ENCODE measurements at places on chromosomes 4 and X. TPM values are rescaled to one million over a fixed set of nuclear protein-coding genes. Genes with fewer than 3 reads are reported as not detected.

The RIPPLY1 gene
- total RNA-seq: not detected

DNA sequence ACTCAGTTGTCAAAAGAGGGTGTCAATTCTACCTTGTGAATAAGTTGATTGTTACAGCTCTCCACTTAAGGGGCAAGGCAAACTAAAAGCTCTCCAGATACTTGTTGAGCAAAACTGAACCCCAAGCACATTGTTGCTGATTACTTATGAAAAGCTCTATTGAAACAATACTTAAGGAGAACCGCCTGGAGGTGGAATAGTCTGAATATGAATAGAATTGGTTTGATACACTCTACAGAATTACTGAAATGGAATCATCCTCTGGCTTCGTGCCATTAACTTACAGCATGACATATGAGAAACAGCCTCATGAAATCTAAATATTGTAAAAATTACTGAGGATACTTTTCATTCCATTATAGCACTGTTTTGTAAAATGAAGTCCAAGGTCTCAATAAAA lies 127.0 kb upstream of the SH3RF1 start:
- DNase-seq: no peak

GRCh38 chr4:147318586-147318985 lies 162.3 kb upstream of the EDNRA start:
- no peak for DNase-seq

DNA sequence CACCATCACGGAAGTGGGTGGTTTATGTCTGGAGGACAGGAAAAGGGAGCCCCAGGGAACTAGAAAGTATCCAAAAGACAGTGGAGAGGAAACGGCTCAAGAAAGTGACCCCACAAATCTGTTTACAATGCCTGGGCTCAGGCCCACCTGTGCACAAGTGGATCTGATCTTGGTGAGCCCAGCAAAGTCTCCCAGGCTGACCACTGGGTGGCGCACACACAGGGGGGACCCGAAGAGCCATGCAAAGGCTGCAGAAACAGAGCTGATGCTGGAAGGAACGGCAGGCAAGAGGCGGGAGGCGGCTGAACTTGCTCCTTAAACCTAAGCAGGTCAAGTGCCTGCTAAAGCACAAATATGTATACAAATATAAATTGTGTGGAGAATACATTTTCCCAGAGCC lies 9.6 kb downstream of the HAUS7 start:
- DNase-seq: no peak

DNA sequence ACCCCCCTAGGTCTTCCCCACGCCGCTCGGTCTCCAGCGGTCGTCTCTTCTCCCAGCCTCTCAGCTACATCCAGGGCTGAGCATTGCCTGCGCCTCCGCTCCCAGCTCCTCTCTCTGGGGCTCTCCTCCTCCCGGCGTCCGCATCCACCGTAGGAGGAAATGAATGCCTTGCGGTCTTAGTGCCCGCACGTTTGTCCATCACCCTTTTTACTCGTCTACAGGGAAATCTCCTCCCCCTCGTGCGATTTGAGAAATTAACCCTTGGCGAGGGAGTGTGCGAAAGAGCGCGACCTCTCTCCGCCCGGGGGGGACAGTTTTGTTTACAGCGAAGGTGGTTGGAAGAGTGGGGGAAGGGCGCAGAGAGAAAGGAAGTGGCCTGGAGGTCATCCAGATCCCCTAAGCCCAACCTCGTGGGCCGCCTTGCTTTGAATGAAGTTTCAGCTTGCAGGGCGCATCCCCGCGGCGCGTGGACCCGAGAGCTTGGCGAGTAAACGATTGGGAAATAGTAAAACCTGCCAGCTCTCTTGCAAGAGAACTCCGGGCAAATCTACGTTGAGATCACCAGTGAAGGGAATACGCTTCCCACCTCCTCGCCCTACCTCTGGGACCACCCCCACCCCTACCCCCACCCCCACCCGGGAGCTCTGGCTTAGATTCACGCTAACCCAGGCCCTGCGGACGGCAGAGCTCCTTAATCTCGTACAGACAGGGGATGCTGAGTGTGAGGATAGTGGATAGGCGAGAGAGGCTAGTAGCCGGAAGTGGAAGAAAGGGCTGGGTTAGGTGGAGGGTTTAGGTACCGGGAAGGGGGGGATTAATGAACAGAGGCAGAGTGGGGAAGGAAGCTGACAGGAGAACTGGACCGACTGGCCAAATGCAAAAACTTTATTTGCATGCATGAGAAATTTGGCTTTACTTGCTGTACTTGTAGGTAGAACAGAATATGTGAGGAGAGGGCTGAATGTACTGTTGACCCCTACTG lies at the start of gene ELOVL6:
TSS of gene ELOVL6 (minus strand) at position 181 of the 982 bp plus-strand sequence. CDS start 280 bp downstream, outside the sequence.
- peak; percentile 67 for DNase-seq

The SH3TC1 gene
- total RNA-seq: 87.0 TPM

The GLUD2 gene
- 2.5 TPM for total RNA-seq

DNA sequence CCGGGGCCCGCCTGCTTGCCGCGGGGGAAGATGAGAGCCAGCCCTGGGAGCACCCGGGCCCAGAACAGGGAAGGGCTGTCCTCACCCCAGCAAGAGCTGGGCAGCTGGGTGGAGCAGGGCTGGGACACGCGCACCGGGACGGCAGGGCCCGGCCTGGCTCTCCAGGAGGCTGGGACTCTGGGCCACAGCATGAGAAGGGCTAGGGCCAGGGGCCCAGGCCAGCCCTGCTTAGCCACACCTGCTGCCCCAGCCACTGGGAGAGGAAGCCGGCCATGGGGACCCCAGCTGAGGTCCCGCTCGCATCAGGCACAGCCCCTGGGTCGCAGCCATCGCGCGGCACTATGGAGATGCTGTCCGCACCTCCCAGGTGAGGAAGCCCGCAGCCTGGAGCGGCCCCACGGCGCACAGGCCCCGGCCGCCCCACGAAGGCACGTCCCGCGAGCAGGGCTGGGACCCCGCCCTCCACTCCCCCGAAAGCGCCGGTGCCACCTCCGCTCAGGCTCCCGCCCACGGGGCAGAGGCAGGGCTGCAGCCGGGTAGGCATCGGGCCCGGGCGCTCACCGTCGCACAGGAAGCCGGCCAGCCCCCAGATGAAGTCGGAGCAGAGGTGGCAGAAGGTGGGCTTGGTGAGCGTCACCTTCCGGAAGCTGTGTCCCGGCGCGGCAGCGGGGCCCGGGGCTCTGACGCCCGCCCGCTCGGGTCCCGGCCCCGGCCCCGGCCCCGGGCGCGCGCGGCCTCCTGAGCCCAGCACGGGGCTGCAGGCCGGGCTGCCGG lies 531 bp downstream of the DGKQ start:
- DNase-seq: no peak

The STOX2 gene
- 38.1 TPM for total RNA-seq

- DNase-seq: no peak
Observed at GRCh38 chrX:19949340-19949739, 41.5 kb downstream of the BCLAF3 start.

DNA sequence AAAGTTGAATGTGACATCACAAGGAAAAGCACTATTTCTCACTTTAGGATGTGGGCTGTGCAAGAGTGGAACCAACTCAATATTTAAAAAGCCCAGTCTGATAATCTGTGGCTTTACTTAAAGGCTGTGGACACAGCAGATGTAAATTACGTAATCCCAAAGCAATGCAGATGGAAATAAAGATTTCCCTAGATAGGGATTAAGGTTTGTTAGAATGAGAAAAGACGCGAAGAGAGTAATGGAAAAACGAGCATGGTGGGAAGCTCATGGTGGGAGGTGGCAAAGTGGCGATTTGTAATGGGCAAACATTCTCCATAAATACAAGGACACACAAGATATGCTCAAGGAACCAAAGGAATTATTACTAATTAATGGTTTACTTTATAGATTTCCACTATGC lies 985.5 kb downstream of the FSTL5 start:
- DNase-seq: no peak

- DNase-seq: no peak
Observed at GRCh38 chrX:120224388-120224787, 26.2 kb upstream of the ZBTB33 start.

DNA sequence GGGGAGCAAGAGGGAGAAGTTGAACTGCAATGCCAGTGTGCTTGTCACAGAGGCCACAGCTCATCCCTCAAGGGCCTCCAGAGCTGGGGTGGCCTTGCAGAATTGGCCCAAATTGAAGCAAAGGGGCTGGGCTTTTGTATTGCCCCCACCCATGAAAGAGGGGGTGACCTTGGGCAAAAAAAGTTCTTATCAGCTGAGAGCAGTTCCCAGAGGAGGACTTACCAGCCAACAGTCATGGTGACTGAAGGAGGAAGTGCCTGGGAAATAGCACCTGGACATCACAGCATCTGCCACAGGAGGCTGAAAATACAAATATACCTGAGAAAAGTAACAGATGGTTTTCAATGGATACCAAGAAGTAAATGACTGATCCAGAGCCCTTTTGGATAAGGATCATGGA lies 262.4 kb downstream of the MID1IP1 start:
- no peak for DNase-seq

GRCh38 chrX:110569506-110569905 lies 210.9 kb downstream of the RTL9 start:
- DNase-seq: no peak

The CXCR3 gene
- 0.89 TPM for total RNA-seq

The ASB11 gene
- total RNA-seq: not detected

GRCh38 chrX:135605906-135606305 lies 85.4 kb downstream of the INTS6L start:
- DNase-seq: no peak

The GRIA2 gene
- total RNA-seq: 0.18 TPM

DNA sequence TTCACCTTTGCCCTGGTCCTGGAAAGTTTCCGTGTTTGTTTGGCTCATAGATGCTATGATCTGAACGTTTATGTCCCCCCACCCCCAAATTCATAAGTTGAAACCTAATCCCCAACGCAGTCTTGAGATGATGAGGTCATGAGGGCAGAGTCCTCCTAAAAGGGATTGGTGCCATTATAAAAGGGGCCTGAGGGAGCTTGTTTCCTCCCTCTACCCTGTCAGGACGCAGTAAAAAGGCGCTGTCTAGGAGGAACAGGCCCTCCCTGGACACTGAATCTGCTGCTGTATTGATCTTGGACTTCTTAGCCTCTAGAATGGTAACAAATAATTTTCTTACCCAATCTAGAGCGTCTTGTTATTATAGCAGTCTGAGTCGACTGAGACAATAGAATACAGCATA lies 2190.6 kb upstream of the TENM3 start:
- no peak for DNase-seq

- DNase-seq: no peak
Observed at GRCh38 chr4:158850371-158850770, 81.5 kb downstream of the FNIP2 start.

The SEC31A gene
- total RNA-seq: 239 TPM

The PNMA6F gene
- total RNA-seq: not detected

The CABS1 gene
- not detected for total RNA-seq

DNA sequence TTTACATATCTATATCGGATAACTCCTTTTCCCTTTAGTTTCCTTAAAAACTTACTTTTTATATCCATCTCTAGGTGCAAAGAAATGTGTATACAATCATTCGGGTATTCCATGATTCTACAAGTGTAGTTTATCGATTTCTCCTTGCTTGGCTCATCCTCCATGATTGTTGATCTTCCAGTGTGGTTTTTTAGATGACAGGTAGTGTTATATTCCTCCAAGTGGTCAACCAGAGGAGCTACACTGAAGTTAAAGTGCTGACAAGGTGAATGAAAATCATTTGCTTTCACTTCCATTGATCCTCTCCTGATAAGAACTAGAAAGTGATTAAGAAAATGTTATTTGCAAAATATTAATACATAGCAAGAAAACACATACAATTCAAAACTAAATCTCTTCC lies 38.5 kb downstream of the TMEM156 start:
- DNase-seq: no peak

The KCNE5 gene
- 0.26 TPM for total RNA-seq

GRCh38 chr4:106195435-106195950 lies 120.5 kb downstream of the TBCK start:
- no peak for DNase-seq

DNA sequence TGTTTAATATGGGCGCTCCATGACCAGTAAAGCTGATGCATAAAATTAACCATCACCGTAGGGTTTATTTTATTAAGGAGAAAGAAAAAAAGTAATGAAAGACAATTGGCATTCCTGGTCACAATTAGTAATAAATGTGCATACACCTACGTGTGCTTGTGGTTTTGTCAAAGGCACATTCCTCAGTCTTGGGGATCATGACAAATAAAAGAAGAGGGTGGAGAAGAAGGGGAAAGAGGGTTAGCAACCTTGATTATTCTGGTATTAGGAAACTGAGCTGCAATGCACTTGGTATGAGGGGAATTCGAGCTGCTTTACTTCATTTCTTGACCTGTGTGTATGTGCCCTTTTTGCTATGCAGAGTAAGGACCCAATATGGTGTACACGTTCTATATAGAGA lies 1798.3 kb upstream of the PCDH7 start:
- no peak for DNase-seq

The F11 gene
- not detected for total RNA-seq

- DNase-seq: no peak
Observed at GRCh38 chrX:78011846-78012245, 42.4 kb upstream of the PGAM4 start.

The TLR6 gene
- 3.0 TPM for total RNA-seq

The NR3C2 gene
- total RNA-seq: 31.6 TPM

The USP26 gene
- not detected for total RNA-seq

GRCh38 chr4:149793459-149793858 lies 22.2 kb downstream of the IQCM start:
- DNase-seq: no peak

The SMIM31 gene
- total RNA-seq: 4.6 TPM

DNA sequence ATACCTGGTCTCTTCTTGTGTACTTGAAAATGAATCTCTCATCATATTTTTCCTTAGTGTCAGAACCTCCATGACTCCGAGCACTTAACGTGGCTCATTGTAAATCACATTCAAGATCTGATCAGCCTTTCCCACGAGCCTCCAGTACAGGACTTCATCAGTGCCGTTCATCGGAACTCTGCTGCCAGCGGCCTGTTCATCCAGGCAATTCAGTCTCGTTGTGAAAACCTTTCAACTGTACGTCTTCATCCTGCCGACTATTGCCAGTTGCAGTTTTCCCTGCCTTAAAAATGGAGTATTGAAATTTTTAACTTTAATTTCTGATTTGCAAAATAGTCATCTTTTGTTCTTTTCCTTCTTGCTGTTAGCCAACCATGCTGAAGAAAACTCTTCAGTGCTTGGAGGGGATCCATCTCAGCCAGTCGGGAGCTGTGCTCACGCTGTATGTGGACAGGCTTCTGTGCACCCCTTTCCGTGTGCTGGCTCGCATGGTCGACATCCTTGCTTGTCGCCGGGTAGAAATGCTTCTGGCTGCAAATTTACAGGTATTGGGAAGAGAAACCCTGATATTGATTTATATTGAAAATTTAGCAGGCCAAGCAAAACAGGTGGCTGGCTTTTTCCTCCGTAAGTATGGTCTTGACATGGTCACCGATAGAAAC lies 42.4 kb upstream of the MSANTD1 start:
- no peak for DNase-seq

GRCh38 chr4:90546114-90546513 lies 418.9 kb downstream of the CCSER1 start:
- no peak for DNase-seq

The AMBN gene
- total RNA-seq: not detected
